Amygdala (tissue), 56 donors: ENCODE measurements at places on chromosomes 6 and 20.

GRCh38 chr20:17642404-17643269 is 39.4 kb downstream of the RRBP1 start:
- no peak for DNase-seq

GRCh38 chr6:28633445-28634215 is 107.9 kb downstream of the GPX5 start:
- no peak for DNase-seq

GRCh38 chr6:97586344-97586743 is 303.3 kb upstream of the MMS22L start:
- DNase-seq, result no peak

- DNase-seq, result no peak
Measured at GRCh38 chr6:28078836-28079235, 1.5 kb upstream of the ZNF165 start.

GRCh38 chr20:5328268-5328667 is 11.5 kb upstream of the PROKR2 start:
- DNase-seq, result no peak

GRCh38 chr6:140176306-140176705 is 801.9 kb upstream of the CITED2 start:
- DNase-seq, result no peak

GRCh38 chr20:49660912-49661311 is 52.8 kb downstream of the B4GALT5 start:
- no peak for DNase-seq

DNA sequence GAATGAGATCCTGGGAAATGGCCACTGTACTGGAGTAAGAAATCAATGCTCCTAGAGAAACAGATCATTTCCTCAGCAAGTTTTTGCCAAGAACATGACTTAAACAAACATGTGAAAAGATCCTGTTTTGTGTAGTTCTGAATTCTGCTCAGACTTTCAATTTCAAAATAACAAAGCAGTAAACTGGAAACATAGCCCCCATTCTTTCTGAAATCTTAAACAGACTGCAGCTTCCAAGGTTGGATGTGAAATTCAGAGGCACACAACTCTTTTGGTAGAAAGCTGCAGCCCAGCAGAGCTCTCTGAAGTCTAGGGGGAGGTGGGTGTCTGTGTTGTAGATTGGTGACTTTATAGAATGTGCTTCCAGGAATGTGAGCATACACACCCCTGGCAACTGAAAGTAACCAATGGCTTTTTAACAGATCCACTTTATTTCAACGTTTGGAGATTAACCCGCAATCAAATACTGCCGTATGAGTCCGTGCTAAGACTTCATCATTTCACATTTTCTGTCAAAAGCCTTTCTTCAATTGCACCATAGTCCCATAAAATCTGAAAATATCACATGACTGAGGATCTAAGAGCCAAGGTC is 86.4 kb downstream of the ATXN1 start:
- DNase-seq, result no peak

- DNase-seq, result no peak
Measured at GRCh38 chr6:52418606-52419005, 1.5 kb upstream of the EFHC1 start.

DNA sequence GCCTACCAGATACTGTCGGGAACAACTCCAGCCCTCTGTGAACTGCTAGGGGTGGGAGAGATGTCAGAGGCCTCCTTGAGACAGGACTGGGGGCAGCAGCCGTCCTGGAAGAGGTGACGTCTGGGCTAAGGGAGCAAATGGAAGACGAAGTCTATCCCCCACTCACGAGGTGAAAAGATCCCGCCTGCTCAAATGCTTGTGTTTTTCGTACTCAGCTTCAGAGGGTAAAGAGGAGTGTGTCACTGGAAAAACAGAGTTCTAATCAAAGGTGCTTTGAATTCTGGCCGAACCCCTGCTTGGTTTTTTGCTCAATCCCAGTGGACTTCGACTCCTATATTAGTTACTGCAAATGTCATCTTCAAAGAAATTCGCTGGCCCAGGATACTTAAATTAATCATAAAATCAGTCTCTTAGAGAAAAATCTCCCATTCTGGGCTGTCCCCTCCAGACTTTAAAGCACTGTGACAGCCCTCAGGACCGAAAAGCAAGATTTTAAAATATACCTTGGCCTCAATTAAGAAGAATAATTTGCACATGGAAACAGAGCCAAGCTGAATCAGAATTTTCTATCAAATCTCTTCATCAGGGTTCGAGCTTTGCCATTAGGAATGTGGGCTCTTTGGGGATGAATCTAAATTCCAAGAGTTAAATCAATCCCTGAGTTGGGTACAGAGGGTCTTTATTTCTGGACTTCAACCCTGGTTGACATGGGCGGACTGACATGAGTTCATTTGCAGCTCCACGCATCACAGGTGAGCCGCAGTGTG is 61.8 kb upstream of the AFDN start:
- no peak for DNase-seq

DNA sequence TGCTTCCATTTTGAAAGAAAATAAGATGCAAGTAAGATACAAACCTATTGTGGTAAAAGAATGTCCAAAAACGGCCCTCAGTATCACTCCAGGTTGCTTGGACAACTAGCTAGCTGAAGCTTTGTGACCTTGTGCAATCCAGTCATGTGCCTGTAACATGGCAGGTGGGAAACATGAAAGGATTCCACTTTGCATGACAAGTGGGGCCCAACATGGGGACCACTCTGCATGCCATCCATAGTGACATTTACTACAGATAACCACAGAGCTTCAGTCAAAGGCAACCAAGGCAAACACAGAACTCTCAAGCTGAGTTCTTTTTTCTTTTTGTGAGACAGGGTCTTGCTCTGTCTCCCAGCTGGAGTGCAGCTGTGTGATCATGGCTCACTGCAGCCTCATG is 15.8 kb upstream of the FBXO9 start:
- no peak for DNase-seq

GRCh38 chr6:167796192-167796981 is 30.3 kb upstream of the AFDN start:
- no peak for DNase-seq

GRCh38 chr6:14149739-14150130 is 32.2 kb downstream of the CD83 start:
- DNase-seq, result no peak

DNA sequence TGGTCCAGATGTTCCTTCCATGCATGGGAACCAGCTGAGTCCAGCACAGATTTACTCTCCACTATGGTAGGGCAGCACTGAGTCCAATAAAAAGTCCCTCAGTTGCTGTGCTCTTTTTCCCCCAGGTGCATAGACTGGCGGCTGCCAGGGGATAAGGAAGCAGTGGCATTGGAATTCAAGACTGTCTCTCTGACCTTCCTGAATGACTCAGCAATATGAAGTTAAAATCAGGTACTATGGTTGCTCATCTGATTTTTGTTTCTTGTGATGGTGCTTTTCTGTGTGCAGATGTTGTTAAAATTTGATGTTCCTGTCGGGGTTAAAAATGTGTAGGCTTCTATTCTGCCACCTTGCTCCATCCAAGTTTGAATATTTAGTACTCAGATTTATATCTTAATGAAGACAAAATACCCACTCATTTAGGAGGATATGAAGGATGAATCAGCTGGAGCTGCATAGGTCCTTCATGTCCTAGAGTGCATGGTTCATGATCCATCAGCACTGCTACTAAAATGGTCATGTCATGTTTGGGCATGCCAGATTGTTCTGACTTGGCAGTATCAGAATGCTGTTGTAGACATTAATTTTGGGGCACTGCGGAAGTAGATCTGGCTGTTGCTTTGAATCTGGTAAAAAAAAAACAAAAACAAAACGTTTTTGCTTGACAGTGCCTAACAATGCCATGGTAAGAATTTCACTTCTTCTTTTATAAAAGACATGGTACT is 321.2 kb upstream of the MAP3K7 start:
- DNase-seq, result no peak

- DNase-seq, result no peak
Measured at GRCh38 chr6:53917464-53917842, 122.6 kb downstream of the LRRC1 start.

DNA sequence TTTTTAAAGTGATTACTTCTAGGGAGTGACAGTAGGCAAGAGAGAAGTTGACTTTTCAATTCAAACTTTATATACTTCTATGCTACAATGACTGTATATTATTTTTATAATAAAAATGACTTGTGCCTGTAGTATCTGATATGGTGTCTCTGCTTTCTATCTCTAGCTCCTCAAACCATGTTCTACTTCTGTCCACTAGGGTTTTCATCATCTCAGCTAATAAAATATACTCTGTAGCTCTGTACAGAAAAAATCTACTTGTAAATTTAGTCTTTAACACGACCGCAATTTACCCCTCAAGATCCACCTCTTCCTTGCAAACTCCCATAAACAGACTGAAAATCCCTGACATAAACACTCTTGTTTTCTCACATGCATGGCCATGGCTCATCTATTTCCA is 42.3 kb downstream of the HBS1L start:
- DNase-seq, result no peak

DNA sequence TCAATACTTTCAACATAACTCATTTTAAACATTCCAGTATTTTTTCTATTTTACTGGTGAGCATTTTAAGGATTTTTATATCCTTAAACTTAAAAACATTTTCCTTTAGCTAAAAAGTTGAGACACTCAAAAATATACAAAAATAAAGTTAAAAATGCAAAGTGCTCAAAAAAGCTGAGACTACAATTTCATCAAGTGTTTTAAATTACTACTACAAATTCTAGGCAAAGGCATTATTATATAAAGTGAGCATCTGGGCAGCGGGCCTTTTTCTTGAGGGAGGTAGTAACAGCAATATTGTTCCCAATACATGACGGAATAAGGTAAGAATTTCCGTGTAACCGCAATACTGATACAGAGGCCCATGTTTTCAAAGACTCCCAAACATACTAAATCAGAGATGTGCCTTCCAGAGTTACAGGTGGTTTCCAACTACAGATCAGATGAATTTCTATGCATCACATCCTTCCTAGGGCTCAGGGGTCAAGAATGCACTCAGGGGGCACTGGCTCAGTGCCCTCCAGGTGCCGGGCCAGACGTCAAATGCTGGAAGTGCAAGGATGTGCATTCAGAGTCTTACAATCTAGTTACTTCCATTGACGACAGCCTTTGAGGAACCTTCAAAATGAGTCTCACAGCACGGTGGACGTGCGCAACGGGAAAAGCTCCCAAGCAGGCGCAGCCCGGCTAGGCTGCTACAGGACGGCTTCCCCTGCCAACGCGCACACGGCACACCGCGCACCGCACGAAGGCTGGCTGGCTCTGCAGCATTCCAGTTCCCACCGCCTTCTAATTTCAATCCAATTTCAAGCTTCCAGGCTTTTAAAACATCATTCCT is 1.7 kb downstream of the PHF10 start:
- no peak for DNase-seq

DNA sequence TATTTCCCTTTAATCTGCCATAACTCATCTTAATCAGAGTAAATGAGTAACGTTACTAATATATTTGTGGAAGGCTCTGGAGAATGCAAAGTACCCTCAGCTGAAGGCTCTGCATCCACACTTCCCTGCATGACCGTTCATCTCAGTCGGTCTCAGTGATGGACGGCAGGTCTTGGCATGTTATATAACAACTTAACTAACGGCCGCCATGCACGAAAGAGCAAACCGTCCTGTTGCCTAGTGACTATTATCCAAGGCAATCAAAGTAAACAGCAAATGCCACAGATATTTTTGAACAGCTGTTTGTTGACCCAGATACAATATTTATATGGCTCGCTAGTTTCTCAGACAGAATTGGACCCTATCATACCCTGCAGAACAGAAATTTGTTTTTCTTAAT is 194.9 kb upstream of the SMLR1 start:
- no peak for DNase-seq

DNA sequence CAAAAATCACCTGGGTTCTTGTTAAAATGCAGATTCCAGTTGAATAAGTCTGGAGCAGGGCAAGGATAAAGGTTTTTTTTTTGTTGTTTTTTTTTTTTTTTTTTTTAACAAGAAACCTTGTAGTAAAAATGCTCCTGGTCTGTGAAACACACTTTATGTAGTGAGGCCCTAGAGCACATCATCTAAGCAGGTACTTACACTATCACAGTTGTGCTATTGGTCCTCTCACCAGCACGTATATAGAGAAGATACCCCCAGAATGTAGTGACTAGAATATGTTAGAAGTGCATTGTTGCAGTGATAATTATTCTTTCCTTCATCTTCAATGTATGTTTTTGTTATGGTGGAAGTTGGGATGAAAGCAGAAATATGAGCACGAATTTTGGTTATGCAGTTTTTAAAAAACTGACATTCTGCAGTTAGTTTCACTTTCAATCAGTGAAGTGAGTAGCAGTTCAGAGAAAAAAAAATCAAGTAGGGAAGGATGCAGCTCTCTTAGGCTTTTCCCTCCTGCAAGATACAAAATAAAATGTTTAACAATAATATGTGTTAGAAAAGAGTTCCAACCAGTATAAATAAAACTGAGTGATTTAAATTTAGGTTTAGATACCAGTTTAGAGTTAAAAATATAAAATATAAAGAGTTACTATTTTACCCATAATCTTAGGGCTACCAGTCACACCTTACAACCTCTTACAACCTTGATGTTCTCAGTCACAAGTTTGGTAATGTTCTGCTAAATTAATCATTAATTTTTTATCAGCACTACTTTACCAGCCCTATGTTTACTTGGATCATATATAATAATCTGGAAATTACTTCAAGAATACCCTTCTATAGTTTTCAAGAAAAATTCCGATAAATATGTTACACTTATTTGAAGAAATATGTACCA is 9.2 kb upstream of the DEFB113 start:
- DNase-seq, result no peak

DNA sequence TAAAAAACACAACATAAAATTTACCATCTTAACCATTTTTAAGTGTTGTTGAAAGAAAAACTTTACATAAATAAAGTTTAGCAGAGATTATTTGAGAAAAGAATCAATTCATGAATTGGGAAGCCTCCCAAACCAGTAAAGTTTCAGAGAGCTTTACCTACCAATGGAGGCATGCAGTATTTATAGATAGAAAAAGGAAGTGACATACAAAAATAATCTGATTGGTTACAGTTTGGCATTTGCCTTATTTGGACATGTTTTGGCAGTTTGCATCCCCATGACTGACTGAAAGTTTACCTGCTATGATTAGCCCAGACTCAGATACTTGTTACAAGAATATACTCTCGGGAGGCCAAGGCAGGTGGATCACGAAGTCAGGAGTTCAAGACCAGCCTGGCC is 3.7 kb upstream of the CMTR1 start:
- no peak for DNase-seq

GRCh38 chr6:169253337-169254238 is at the start of gene THBS2:
Gene THBS2 (minus strand): TSS chr6:169253846. CDS start chr6:169250784, 3,062 bp downstream.
- peak; percentile 25 for DNase-seq

DNA sequence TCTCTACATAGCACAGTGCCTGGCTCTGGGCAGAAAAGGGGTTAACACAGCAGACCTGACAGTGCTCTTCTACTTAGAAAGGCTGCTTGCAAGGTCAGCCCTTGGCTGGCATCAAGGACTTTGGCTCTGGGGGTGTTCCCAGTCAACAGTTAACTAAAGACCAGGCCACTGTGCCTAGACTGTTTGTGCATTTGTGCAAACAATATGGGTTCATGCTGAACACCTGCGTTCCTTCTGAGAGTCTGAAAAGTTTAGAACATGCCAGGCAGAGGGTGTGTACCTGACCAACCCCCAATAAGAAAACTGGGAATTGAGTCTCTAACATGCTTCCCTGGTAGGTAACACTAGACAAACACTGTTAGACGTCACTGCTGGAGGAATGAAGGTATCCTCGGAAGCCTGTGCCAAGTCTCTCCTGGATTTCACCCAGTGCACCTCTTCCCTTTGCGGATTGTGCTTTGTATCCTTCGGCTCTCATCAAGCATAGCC is 110.7 kb downstream of the PDE10A start:
- no peak for DNase-seq

GRCh38 chr20:46289432-46289831 is 18.9 kb downstream of the CDH22 start:
- DNase-seq, result no peak

- DNase-seq, result no peak
Measured at GRCh38 chr6:135479601-135480000, 17.9 kb downstream of the AHI1 start.
